Epithelial cell of proximal tubule (primary cell): ENCODE measurements at places on chromosomes 7 and 10. TPM values are rescaled to one million over a fixed set of nuclear protein-coding genes. Genes with fewer than 3 reads are reported as not detected.

The INSIG1 gene
- 392 and 505 TPM in 2 replicates for total RNA-seq

GRCh38 chr7:134931487-134931886 lies 54.8 kb upstream of the AGBL3 start:
- DNase-seq = no peak

The AP4M1 gene
- 11.5 and 25.2 TPM in 2 replicates for total RNA-seq

- DNase-seq = no peak
These were observed 64.4 kb downstream of the TACC2 start for GRCh38 chr10:122053314-122053713.

- DNase-seq = peak; percentile 9
These were observed 62.4 kb downstream of the LSM5 start for GRCh38 chr7:32427769-32428291.

GRCh38 chr7:716636-717035 lies 9.9 kb upstream of the DNAAF5 start:
- DNase-seq = no peak

The AKR1C8 gene
- total RNA-seq = not detected in 2 replicates

The SPDYE8 gene
- total RNA-seq = not detected in 2 replicates

GRCh38 chr10:17923728-17924127 lies 28.0 kb upstream of the SLC39A12 start:
- peak; percentile 61 for DNase-seq

DNA sequence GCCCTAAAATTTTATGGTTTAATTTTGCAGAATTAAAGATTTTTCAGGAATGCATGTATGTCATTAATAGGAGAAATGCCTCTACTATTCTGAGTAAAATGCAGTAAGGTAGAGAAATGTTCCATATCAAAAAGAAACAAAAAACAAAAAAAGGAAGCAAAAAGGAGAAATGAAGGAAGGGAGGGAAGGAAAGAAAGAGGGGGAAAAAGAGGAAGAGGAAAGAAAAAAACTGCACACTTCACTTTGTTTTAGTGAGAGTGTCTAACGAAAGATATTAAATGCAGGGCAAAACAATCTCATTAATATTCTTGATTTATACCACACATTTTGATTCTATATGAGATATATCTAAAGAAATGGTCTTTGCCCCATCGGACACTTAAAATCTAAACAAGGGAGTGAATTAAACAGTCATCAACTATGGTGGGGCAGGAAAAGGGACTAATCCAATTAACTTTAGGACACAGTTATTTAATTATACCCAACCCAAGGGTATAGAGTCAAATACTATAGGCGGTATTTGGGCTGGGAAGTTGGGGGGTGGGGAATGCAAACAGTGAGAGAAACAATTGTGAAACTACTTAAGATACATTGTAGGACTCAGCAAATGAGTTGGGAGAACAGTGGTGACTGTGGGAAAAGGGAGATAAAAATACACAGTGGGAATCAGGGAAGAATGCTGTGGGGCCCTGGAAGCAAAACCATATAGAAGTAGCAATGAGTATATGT lies 27.0 kb downstream of the IMMP2L start:
- DNase-seq = no peak

- DNase-seq = no peak
These were observed 68.9 kb upstream of the ST8SIA6 start for GRCh38 chr10:17523246-17523753.

The SPDYE2 gene
- total RNA-seq = not detected in 2 replicates

The SRI gene
- total RNA-seq = 92.0 and 154 TPM in 2 replicates

The ITPRID1 gene
- total RNA-seq = not detected in 2 replicates

- no peak for DNase-seq
These were observed 16.7 kb downstream of the WDR91 start for GRCh38 chr7:135194494-135195095.

GRCh38 chr7:82694022-82694421 lies 250.4 kb upstream of the CACNA2D1 start:
- no peak for DNase-seq

The CRTAC1 gene
- total RNA-seq = 0.06 TPM in 1 of 2 replicates, not detected in the other

- DNase-seq = no peak
These were observed 8.8 kb upstream of the SFTPA1 start for GRCh38 chr10:79601939-79602338.

The WIPF3 gene
- total RNA-seq = 0.23 and 0.36 TPM in 2 replicates

The VPS26A gene
- total RNA-seq = 23.6 and 25.0 TPM in 2 replicates

GRCh38 chr7:37234928-37235327 lies 213.7 kb downstream of the ELMO1 start:
- DNase-seq = no peak

GRCh38 chr7:150685219-150686029 lies at the start of gene GIMAP2:
GIMAP2 (plus strand) TSS chr7:150685706; CDS start chr7:150687060, 1,354 bp downstream.
- DNase-seq = no peak

The SGCE gene
- total RNA-seq = 37.9 and 44.6 TPM in 2 replicates

The AGBL3 gene
- 1.7 and 4.0 TPM in 2 replicates for total RNA-seq

The GDF2 gene
- not detected in 2 replicates for total RNA-seq

- DNase-seq = no peak
These were observed 16.7 kb downstream of the LRMDA start for GRCh38 chr10:75448166-75448565.

DNA sequence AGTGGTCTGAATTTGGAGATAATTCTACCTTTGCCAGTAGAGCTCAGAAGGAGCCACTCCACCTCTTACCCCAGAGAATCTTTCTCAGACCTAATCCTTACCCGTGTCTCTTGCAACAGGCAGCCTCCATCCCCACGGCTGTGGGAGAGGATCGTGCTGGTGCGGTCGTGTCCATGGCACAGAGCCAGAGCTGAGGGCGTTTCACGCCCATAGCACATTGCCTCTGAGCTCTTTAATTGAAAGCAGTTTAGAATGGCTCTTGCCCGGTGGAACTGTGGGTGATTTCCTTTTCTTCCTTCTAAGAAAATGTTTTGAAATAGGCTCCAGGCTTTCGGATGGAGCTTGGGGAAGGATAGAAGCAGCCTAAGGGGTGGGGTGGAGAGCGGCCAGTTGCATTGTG lies 41.5 kb downstream of the PRF1 start:
- DNase-seq = no peak

DNA sequence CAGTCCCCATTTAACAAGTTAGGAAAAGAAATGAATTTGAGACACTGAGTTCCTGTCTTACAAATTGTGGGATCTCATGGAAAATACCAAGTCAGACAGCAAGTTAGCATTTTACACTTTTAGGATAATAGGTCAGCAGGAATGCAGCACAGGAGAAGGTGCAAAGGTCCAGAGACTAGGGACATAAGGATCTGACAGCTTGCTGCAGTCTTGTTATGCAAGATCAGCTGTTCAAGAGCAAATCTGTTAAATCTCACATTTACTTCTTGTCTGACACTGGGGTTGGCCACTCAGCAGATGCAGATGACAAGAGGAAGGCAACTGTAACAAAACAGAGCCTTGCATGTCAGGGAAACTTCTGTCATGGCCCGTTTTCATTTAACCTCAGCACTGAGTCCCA lies 239.6 kb downstream of the PHF14 start:
- no peak for DNase-seq

DNA sequence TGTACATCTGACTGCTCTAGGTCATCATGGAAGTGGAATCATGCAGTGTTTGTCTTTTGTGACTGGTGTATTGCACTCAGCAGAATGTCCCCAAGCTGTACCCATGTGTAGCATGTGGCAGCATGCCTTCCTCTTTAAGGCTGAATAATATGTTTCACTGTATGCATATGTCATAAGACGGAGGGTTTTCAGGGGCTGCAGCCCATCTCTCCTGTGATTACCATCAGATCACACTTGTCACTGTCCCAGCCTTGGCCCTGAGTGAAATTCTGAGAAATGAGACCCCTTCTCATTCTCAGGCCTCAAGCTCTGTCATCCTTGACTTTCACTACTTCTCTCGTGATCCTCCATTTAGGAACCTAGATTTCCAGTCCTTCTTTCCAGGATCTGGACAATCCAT lies 50.0 kb downstream of the CPXM2 start:
- DNase-seq = no peak

The ABLIM1 gene
- total RNA-seq = 12.4 and 30.2 TPM in 2 replicates

The GFRA1 gene
- total RNA-seq = 10.6 and 42.7 TPM in 2 replicates

DNA sequence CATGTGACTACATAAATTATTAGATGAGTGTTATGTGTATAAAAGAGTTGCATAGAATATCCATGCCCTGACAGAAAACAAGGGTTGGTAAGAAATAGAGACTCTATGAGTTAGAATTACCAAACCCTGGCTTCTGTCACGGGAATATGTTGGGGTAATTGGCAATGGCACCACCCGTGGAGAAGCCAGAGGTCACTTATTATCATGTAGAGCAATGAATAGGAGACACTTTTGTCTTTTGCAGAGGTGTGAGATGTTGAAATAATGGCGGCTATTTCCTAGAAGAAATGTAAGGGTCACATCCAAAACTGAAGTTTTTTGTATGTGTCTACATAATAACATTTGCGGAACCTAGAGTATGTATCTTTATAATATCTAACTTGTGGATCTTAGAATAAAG lies 35.3 kb downstream of the ABCB5 start:
- DNase-seq = no peak

DNA sequence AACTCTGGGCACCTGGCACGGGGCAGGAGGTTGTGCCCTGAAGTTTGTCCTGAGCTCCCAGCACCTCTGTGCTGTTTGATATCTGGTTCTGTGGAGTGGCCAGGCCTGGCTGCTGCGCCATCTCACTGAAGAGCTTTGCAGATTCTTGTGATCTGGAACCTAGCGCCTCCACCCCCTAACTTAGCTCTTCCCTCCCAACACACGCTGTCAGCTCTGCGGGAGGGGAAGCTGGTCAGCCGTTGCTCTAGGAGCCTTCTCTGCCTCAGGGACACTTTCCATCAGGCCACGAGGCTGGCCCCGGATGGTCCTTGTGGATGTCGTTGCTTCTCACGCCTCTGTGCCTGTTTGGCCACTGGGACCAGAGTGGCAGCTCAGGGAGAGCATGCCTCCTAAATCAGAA lies 213.2 kb downstream of the CCDC3 start:
- no peak for DNase-seq

The GRID1 gene
- 0.52 TPM in 1 of 2 replicates, not detected in the other for total RNA-seq

The NPC1L1 gene
- 0.23 and 0.94 TPM in 2 replicates for total RNA-seq

The TLX1 gene
- total RNA-seq = not detected in 2 replicates

DNA sequence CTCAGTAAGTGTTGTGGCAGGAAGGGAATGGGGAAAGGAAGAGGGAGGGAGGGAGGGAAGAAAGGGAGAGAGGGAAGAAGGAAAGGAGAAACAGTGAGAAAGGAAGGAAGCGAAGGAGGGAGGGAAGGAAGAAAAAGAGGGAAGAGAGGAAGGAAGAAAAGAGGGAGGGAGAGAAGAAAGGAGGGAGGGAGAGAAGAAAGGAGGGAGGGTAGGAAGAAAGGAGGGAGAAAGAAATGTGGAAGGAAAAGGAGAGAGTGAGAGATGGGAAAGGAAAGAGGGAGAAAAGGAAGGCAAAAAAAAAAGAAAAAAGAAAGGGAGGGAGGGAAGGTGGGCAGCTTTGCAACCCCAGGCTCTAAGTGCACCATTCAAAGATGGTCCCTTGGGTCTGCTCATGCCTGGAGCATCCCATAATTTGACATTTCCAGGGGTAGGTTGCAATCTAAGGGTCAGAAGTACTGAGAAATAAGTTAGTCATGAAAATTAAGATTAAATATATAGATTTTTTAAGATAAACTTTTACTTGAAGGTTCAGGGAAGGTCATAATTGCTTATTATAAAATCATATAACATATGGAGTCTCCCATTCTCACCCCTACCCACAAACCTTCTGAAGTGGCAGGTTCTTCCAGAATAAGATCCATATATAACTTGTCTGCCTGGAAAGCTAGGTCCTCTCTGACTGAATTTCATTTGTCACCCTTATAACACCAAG lies 249.2 kb downstream of the PLXNA4 start:
- no peak for DNase-seq

DNA sequence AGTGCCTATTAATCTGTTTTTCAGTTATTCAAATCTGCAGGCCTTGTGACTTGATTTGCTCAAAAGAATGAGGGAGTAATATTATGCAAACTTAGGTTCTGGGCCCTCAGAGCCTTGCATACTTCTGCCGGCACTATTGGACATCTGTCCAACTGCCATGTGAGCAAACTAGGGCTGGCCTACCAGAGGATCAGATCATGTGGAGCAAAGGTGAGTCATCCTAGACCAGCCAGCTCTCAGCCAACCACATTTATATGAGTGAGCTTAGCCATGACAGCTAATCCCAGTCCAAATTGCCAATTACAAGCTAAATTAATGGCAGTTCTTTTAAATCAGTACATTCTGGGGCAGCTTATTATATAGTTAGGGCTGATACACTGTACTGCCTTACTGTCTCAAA lies 69.6 kb downstream of the SDHAF3 start:
- no peak for DNase-seq

GRCh38 chr7:47968847-47969774 lies 10.3 kb downstream of the HUS1 start:
- DNase-seq = no peak

DNA sequence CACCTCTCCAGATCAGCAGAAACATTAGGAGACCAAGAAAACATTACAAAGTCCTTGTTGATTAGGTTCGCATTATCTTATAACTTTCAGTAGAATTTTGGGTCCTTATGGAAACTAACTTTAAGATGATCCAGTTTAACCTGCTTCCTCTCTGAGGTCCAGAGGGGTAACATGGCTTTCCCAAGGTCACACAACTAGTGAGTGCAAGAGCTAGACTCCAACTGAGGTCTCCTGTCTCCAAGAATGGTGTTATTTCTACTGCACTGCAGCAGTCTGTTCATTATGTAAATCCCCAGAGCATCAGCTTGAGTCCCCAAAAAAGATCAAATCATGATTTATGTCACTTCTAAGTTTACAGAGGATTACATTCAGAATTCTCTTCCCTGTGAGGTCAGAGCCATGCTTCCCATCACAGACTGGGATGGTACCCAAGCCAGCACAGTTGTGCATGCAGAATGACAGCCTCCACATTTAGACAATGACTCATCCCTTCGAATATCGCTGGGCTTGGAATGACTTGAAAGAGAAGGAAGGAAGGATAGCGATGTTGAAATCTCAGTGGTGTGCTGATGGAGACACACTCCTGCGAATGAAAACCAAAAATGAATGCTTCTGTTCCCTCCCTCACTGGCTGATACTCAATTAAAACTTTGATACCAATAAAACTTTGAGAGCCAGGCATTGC lies 163.1 kb upstream of the PLXNA4 start:
- no peak for DNase-seq

DNA sequence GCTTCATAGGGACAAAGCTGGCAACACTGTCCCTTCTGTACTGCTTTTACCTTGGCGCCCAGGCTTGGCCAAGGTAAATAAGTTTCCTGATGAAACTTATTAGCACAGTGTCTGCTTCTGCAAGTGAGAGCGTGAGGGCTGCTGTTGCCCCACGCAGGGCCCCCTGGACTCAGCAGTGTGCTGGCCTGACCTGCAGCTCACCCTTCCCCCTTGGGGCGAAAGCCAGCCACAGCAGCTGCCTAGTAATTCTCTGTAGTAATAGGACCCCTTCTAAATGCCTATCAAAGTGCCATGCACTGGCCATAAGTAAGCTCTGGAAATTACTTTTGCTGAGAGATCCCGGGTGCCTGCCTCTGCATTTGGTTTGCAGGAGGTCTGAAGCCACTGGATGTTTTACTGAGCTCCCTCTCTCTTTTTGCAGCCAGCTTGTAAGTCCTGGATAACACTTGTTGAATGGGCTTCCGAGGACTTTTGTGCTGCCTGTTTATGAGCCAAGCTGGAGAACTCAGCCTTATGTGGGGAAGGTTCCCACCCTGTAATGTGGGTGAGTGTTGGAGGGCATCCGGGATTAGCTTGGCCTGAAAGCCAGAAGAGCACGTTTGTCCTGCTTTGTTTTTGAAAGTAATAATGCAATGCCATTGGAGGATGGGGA lies 293.9 kb downstream of the C7orf25 start:
- no peak for DNase-seq

The EBLN1 gene
- not detected in 2 replicates for total RNA-seq
